ENCODE measurements at places on chromosomes 13 and 19.

DNA sequence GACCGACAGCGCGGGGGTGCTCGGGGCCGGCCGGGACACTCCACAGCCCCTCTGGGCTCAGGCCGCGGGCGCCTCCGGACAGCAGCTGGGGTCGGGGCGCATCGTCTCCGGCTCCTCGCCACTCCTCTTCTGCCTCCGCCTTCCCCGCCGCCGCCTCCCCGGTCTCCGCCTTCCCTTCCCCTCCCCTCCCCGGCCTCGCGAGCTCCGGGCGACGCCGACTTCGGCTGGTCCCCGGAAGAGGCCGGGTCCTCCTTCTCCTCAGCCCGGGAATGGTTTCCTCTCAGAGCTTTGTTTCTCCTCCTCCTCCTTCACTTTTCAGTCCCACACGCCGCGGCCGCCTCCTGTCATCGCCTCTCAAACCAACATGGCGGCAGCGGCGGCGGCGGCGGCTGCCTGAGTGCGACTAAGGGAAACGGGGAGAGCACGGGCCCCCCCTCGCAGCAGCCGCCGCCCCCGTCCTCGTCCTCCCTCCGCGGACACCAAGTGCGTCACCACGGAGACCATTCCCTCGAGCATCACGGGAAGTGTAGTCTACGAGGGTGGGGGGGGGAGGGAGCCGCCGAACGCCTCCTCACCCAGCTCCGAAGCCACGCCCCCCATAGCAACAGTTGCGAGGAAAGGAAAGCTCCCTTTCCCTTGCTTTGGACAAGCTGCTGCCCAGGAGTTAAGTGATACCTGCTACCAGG lies at the start of gene UBL3:
Gene UBL3, minus strand, starts transcription at position 405 of the 686 bp plus-strand sequence. CDS start 1,079 bp downstream, outside the sequence.
- DNase-seq: peak; percentile 97

- DNase-seq: no peak
Measured at GRCh38 chr13:98103531-98103930, 39.4 kb upstream of the FARP1 start.

- no peak for DNase-seq
Measured at GRCh38 chr13:32748305-32748704, 162.1 kb downstream of the PDS5B start.

- peak; percentile 88 for DNase-seq
Measured at GRCh38 chr13:98252931-98253470, 75.9 kb upstream of the RNF113B start.

DNA sequence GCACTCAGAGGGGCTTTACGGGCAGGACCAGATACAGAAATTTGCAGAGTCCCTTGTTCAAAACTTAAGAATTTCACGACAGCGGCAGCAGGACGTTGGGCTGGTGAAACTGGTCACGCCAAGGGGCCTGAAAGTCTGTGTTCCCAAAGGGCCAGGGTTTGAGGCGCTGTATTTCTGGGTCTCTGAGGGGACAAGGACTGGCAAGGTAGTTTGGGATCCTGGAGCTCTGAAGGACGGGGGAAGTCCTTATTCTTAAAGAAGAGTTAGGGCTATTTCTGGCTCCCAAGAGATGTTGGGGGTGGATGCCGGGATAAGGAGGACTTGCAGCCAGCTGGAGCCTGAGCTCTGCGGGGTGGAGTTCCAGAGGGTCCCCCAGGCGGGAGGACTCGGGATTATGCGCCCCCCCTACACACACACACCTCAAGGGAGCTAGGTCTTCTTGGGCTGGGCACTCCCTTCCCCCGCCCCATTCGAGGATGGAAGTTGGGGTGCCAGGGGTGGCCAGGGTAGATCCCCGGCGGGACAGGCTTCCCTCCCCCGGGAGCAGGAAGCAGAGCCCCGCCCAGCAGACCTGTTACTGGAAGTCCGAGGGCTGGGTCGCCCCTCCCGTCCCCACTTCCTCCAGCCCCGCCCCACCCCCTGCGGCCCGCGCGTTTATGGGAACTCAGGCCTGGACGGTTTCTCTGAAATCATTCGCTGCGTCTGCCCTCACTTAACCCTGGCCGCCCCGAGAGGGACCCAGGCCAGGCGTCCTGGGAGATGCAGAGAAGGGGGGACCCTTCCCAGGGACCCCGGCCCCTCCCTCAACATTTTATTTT lies 5.6 kb downstream of the BCL3 start:
- DNase-seq: peak; percentile 93

DNA sequence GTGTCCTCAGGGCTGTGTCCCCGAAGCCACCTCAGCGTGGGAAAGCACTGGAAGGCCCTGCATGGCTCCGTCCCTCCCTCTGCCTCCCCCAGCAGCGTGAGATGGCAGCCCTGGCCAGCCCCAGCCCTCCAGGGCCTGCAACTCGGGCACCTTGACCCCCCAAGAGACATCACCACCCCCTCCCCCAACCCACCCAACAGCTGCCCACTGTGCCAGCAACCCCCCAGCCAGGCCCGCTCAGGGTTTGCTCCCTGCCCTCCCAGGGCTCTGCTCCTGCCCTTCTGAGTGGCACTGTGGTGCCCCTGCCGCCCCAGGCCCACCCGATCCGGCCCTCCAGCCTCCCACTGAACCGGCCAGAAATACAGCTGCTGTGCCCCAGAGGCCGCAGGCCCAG lies 1.5 kb upstream of the ASPDH start:
- DNase-seq: no peak

GRCh38 chr19:33552928-33553279 lies 31.3 kb upstream of the PEPD start:
- DNase-seq: no peak

GRCh38 chr19:4780860-4781259 lies 10.7 kb upstream of the FEM1A start:
- DNase-seq: no peak

DNA sequence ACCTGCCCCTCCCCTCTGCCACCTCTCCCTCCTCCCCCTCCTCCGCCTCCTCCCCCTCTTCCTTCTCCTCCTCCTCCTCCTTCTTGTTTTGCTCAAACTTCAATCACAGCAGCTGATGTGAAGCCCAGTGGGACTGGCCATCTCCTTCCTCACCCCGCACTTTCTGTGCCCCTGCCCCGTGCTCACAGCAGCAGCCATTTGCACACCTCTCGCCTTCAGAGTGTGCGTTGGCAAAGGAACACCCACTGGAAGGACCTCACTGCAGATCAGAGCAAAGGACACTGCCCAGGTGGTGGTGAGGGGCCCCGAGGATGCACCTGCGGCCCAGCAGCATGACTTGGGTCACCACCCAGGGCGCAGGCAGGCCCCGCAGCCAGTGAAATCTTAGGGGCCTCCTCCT lies 98.8 kb downstream of the SOX1 start:
- no peak for DNase-seq

DNA sequence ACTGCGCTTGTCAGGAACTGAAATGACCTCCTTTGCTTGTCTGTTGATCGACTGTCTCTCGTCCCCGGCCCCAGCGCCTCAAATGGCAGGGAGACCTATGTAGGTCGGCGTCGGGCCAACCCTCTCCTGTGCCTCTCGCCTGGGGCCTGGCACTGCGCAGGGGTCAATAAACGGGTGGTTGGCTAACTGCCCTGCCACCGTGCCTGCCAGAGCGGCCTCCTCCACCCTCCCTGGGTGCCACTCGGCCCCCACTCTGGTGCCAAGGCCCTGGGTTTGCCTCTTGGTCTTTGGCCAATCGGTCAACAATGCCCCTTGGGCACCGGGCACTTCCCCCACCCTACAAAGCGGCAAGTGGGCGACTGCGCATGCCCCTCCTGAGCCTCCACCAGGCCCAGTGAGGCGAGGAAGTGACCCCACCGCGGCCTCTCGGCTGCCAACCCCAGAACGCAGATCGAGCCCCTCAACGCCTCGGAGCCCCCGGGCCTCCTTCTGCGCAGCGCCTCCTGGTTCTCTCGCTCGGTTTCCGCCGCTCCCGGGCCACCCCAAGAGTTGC lies 1.1 kb downstream of the KEAP1 start:
- peak; percentile 24 for DNase-seq

DNA sequence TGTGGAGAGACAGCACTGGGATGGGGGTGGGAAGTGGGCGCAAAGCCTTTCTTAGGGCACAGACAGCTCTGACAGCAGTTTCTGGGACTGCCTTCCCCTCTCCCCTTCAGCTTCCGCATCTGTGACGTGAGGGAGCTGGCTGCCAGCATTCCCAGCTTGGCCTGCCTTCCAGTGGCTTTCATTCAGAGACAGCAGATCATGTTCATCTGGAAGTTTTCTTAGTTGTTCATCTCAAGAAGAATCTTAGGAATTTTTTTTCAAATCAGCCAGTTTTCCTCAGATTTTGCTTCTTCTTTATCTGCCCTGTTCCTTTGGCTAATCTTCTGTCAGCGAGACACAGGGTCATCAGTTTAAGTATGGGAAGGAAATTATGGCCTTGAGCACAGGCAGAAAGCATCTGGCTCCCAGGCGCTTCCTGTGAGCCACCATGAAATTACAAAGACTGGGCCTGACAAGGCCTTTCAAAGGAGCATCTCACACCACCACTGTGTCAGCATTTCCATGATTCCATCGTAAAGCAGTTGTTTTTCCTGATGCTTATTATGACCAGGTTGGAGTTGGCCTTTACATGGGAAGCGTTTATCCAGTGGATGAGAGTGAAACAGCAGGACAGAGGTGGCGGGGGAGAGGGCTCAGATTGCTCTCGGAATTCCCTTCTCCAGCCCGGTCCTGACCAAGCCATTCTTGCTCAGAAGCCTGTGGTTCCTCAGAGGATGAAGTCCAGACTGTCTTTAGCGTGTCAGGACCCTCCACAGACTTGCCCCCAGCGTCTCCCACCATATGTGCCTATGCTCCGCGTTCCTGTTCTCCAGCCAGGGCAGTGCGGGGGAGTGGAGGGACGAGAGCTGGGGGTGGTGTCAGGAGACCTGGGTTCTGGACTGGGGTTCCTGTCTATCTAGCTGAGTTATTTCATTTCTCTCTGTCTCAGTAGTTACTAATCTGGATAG lies 43.6 kb downstream of the ARHGAP35 start:
- peak; percentile 74 for DNase-seq

- DNase-seq: peak; percentile 75
Measured at GRCh38 chr13:44142941-44143665, 230.5 kb upstream of the SERP2 start.

DNA sequence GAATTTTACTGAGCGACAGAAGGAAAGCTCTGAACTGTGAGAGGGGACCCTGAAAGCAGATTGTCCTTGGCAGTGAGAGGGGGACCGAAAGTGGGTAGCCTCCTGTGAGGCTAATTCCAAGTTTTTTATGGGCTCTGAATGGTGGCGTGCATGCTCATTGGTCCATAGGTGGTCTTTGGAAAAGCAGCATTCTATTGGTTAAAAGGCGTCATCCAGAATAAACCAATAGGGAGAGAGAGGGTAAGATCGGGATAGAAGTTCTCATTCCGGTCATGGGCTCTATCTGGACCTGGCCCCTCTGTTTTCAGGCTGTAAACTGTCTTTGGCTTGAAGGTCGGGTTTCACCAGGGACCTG lies 539.8 kb upstream of the PCDH9 start:
- no peak for DNase-seq

GRCh38 chr19:11382898-11383705 lies 1.0 kb downstream of the EPOR start:
- DNase-seq: peak; percentile 10

DNA sequence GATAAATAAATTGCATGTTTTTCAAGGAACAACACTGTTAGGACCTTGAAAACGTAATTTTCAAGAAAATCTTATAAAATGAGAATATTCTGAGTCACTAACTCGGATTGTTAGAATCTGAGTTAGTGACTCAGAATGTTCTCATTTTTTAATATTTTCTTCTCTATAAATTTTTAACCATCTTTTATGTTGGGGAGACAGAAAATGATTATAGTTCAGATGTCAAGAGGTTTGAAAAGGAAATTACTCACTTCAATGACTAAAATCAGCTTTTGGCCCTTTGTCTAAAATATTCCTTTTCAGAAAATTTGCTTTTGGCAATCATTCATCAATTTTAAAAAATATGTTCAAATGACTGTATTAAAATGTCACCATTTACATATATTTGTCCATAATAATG lies 264.2 kb upstream of the EDNRB start:
- no peak for DNase-seq

GRCh38 chr19:44850641-44851109 lies 4.6 kb downstream of the NECTIN2 start:
- DNase-seq: no peak

- DNase-seq: no peak
Measured at GRCh38 chr13:32023698-32024097, 7.9 kb upstream of the FRY start.

DNA sequence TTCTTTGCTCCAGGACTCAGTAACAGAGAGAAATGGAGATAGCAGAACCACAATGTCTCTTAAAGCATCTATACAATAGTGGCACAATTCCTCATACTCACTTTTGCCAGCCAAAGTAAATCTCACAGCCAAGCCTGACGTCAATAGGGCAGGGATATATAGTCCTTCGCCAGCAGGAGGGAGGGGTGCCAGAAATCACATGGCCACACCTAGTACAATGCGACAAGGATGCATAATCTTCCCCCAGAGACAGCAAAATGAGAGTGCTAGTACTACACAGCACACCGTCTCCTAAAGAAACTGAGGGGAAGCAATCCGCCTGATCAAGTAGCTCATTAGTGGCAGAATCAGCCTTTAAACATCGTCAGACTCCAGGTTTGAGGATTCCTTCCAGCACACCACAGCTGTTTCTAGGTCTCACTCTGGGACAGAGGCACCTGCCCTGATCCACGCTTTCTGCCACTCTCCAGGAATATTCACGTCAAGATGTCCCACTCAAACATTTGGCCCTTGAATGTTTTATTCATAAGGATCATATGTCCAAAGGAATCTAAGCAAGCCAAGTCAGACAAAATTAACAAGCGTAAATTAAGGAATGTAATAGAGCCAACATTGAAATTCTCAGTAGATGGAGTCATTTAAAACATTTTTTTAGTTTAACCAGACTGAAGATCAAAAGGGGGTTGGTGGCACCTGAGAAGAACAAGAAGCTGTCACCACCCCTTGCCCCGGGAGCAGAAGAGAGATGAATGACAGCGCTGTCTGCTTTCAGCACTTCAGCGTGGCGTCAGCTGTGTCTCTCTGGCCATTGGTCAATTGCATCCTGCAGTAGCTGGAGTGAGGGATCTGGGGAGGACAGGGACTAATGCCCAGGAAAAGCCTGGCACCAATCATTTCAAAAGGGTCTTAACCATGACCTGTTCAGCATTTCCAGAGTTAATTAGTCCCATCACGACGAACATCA lies 63.5 kb upstream of the SERP2 start:
- no peak for DNase-seq

GRCh38 chr13:28358708-28359107 lies 136.2 kb downstream of the FLT1 start:
- DNase-seq: no peak

All from iris pigment epithelial cell (primary cell).